H4 (cell line): ENCODE measurements at places on chromosomes 6 and 20. TPM values are rescaled to one million over a fixed set of nuclear protein-coding genes. Genes with fewer than 3 reads are reported as not detected.

DNA sequence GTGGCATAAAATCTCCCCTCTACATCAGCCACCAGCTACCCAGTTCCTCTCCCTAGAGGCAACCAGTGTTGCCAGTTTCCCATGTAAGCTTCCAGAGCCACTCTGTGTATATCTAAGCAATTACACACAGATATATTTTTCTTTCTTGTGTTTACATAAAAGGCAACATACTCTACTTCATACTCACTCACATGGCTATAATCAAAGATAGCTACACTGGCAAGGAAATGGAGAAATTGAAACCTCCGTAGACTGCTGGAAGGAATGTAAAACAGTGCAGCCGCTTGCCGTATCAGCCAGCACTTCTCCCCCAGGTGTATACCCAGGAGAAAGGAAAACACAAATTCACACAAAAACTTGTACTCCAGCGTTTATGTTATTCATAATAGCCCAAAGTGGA is 38.5 kb upstream of the NELFCD start:
- no peak for DNase-seq

The PTCRA gene
- not detected in 2 replicates for total RNA-seq

- peak; percentile 2 for DNase-seq
These were observed 167.0 kb downstream of the TBX18 start for GRCh38 chr6:84597238-84597875.

DNA sequence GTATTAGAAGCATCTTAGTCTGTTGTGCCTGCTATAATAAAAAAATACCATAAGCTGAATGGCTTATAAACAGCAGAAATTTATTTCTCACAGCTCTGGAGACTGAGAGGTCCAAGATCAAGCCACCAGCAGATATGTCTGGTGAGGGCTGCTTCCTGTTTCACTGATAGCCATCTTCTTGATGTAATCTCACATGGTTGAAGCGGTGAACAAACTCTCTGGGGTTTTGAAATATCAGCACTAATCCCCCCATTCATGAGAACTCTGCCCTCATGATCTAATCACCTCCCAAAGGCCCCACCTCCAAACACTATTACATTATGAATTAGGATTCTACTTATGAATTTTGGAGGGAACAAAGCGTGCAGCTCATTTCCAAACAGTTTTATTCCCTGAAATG is 11.6 kb upstream of the CLVS2 start:
- DNase-seq, result no peak

DNA sequence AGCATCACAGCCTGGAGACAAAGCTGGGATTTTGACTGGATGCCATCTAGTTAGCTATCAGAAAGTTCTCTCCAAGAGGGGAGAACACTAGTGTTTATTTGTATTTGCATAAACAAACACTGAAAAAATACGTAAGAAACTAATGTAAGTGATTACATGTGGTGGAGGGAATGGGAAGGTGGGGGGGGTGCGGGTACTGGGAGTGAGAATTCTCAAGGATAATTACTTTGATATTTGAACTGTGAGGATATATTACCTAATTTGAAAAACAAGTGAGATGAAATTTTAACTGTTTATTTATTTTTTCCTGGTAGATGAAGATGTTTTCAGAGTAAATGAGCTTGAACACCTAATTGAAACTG is 54.7 kb downstream of the VEGFA start:
- DNase-seq, result no peak

- DNase-seq, result no peak
These were observed 62.3 kb downstream of the SNX9 start for GRCh38 chr6:157885211-157885788.

- no peak for DNase-seq
These were observed 32.7 kb upstream of the CCR6 start for GRCh38 chr6:167090171-167090570.

The MEI4 gene
- total RNA-seq, result 0.14 TPM in 1 of 2 replicates, not detected in the other

- no peak for DNase-seq
These were observed 258.2 kb downstream of the BMP7 start for GRCh38 chr20:57008217-57008616.

- DNase-seq, result no peak
These were observed 3.1 kb downstream of the PPP1R18 start for GRCh38 chr6:30683183-30683979.

The HLA-DQA2 gene
- total RNA-seq, result not detected in 2 replicates

- DNase-seq, result peak; percentile 92
These were observed 12.3 kb downstream of the TGM2 start for GRCh38 chr20:38152621-38153221.

DNA sequence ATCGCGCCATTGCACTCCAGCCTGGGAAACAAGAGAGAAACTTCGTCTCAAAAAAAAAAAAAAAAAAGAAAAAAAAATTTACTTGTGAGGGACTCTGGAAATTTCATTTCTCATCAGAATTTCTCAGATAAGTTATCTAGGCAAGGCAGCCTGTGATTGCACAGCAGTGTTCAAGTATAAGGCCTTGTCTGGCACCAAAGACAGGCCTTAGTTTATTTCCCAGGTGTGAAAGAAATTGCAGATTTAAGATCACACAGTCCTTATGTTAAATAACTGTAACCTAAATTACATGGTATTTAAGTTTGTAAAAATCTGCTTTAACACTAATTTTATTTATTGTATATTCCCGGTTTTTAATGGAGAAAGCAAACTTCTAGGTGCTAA is 34.8 kb downstream of the HFE start:
- DNase-seq, result no peak

DNA sequence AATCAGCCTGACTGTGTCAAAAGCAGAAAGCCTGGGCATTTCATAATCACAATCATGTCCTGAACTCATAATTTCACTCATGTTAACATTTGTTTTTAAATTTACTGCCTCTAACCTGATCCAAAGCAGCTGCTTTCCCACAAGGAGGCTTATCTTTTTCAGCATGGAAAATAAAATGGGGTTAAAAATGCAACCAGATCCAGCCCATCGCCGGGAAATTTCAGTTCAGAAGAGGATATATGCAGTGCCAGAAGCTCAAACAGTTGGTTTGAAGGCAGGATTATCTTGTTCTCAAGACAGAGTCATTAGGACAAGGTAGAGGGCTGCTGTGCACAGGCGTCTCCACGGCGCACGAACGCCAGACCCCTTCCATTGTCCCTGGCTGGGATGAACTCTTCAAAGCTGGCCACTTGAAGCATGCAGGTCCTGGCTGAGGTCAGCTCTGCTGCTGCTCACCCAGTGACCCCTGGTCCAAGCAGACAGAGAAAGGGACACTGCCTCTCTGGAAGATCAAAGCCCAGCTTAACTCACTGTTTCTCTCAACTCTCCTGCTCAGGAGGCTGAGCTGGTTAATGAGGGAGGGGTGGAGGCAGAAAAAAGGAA is 191.1 kb upstream of the HEY2 start:
- DNase-seq, result no peak

The PPP1R18 gene
- 49.9 and 50.9 TPM in 2 replicates for total RNA-seq

DNA sequence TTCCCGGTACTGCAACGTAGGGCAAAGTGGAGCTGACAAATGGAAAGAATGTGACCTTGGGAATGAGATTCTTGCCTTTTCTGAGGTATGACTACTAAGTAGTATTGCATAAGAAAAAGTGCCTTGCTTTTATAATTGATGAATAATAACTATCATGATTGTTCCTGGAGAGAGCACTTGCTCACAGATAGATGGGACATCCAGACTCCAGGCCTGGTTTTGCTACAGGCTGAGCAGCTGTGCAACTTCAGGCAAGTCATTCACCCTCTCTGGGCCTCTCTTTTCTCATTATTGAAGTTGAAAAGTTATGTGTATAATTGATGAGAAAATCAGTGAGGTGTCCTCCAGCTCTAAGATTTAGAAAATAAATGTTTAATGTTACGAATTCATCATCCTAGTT is 53.6 kb upstream of the MBOAT1 start:
- DNase-seq, result no peak
